ENCODE measurements at places on chromosomes 16 and 17. TPM values are rescaled to one million over a fixed set of nuclear protein-coding genes. Genes with fewer than 3 reads are reported as not detected.
A peak's percentile ranks its signal among the peaks of the same experiment; 100 is the strongest.

- DNase-seq: no peak
Observed at GRCh38 chr16:17992416-17992815, 344.1 kb downstream of the NPIPA8 start.

DNA sequence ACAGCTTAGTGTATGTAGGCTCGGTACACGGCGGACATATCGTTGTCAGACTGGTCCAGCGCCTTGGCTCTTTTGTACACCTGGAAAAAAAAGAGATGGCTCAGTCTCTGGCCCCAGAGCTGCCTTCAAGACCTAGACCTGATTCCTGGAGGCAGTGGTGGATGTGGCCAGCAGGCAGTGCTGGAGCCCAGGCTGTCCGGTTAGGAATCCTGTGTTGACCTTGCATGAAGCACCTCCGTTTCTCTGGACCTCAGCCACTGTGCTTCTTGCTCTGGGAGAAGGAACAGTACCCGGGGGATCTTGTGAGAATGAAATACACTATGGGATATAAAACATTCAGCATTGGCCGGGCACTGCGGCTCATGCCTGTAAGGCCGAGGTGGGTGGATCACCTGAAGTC, 2.8 kb upstream of the ROGDI start:
- DNase-seq: no peak

Gene LHX1
- not detected for total RNA-seq

GRCh38 chr16:67209565-67209964, 10.6 kb downstream of the ELMO3 start:
- DNase-seq: no peak

DNA sequence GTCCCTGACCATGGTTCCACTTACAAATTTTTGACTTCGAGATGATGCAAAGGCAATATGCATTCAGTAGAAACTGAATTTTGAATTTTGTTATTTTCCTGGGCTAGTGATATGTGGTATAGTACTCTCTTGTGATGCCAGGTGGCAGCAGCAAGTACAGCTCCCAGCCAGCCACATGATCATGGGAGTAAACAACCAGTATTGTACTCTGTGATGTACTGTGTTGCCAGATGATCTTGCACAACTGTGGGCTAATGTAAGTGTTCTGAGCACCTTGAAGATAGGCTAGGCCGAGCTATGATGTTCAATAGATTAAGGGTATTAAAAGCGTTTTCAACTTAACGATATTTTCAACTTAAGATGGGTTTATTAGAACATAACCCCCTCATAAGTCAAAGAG, 250.8 kb downstream of the STX8 start:
- no peak for DNase-seq

Gene TRAF7
- 77.1 TPM for total RNA-seq

Gene C17orf107
- 2.5 TPM for total RNA-seq

DNA sequence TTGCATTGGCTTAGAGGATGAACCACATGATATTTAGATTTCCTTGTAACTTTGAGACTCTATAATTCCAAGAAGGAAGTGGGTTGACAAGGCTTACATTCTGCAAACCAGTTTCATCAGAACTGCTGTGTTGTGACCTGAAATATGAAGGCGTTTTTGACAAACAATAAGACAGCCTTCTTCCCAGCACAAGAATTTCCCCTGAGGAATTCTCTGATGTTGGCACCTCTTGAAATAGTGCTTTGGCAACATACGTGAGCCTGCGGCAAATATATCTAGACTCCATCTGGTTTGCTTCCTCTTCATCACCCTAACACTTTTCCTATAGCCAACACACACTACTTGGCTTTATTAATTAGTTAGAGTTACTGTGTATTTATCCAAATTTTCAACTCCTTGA, 585.5 kb upstream of the SOX9 start:
- DNase-seq: no peak

DNA sequence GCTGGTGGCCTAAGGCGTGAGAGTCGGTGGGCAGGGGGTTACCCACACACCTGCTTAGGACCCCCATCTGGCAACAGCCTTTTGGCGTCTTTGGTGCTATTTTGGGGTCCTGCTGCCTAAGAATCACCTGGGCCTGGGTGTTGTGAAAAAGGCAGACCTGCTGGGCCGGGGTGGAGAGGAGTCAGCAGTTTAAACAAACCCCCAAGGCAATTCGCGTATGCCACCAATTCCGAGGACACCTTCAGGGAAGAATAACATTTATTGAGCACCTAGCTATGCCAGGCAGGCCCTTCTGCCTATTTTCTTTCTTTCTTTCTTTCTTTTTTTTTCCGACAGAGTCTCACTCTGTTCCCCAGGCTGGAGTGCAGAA, 53.9 kb upstream of the TOB1 start:
- no peak for DNase-seq

Gene ASIC2
- total RNA-seq: not detected

Gene XYLT1
- 6.8 TPM for total RNA-seq

GRCh38 chr17:81315129-81315884, 20.2 kb upstream of the SLC38A10 start:
- DNase-seq: no peak

GRCh38 chr16:89842471-89843408, 14.5 kb downstream of the SPIRE2 start:
- DNase-seq: no peak

Gene NPIPA5
- 11.5 TPM for total RNA-seq

- no peak for DNase-seq
Observed at GRCh38 chr16:80114699-80115098, 426.1 kb upstream of the DYNLRB2 start.

DNA sequence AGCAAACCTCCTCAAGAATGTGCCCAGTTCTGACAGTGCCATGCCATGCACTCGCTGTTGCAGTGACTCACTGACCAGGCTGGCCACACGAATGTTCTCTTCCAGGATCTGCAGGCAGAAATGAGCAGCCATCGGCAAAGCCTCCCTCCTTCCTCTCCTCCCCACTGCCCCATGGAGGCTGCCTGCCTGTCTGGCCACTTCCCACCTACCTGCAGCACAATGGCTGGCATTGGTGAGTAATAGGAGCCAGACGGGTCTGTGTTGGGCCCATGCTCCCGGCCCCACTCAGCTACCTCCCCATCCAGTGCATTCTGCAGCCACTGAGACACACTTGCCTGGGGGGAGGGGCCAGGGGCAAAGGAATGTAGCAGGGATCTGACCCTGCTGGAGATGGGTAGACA, 2.8 kb upstream of the MATCAP1 start:
- DNase-seq: no peak

Gene ALOX15
- not detected for total RNA-seq

Gene ELMO3
- total RNA-seq: 5.9 TPM

GRCh38 chr17:21573961-21574610, 118.2 kb upstream of the KCNJ18 start:
- peak; percentile 58 for DNase-seq

Gene DNASE1L2
- 0.67 TPM for total RNA-seq

- DNase-seq: no peak
Observed at GRCh38 chr16:83453977-83454376, 353.8 kb upstream of the HSBP1 start.

Gene MYL11
- total RNA-seq: 1.6 TPM

All from activated CD4-positive, alpha-beta memory T cell treated with anti-CD3 and anti-CD28 coated beads for 36 hours (primary cell).